ENCODE measurements at places on chromosomes 12 and 14.

GRCh38 chr14:50061664-50062437 lies 54.5 kb downstream of the VCPKMT start:
- DNase-seq = peak; percentile 89

GRCh38 chr14:86673523-86673969 lies 1143.6 kb downstream of the FLRT2 start:
- DNase-seq = no peak

DNA sequence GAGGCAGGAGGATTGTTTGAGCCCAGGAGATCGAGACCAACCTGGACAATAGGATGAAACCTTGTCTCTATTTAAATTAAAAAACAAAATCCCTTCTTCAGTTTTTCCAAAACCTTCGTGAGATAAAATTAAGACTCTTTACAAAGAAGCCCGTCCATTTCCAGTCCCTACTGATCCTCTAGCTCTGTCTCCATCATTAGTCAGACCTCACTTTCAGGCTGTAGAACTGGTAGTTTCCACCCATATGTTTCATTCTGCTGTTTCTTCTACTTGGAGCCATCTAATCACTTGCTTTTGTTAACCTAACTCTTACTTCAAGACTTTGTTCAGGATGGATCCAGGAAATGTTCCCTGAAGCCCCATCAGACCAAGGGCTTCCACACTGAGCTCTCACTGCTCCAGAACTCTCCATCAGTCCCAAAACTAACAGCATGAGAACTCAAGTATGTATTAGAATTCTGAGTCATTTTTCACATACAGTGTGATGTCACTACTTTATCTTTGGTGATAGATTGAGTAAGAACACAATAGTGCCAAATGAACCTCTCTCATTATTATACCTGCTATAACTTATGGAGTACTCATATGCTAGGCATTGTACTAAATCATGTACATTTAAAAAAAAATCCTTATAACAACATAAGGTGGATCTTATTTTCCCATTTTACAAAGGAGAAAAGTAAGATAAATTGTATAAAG lies 90.8 kb downstream of the PRICKLE1 start:
- no peak for DNase-seq

DNA sequence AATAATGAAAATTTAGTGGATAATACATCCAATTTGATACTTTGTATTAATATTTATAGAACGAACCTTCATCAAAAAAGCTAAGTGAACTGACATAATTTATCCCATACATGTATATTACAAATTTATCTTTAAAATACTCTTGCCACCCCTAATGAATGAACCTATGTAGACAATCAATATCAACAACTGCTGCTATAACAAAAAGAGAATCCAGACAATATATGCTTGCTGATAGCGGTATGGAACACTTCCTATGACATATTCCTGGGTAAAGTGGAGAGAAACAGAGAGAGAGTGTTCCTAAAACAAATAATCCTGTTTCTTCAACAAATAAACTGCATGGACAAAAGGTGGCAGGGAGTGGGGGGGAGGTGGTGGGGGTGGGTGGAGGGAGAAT lies 31.3 kb downstream of the TM7SF3 start:
- DNase-seq = no peak

DNA sequence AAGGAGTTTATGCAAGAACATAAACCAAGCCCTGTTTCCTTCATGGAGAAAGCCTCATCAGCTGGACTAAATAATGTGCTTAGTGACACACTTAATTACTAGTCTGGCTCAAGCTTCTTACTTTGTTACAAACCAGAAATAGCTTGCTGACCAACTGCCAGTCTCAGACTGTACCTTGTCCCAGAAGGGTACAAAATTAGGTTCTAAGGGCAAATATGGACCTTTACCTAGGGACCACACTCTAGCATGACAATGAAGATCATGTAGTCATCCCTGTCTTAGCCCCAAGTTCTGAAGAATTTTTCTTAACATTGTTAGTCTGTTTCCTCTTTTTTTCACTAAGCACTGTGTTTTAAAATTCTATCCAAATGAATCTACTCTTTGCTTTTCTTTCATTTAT lies 2.2 kb downstream of the AMN1 start:
- no peak for DNase-seq

- DNase-seq = peak; percentile 62
These were observed 1.7 kb downstream of the MGST1 start for GRCh38 chr12:16349131-16349460.

- no peak for DNase-seq
These were observed 180.2 kb downstream of the CACNA1C start for GRCh38 chr12:2233034-2233433.

DNA sequence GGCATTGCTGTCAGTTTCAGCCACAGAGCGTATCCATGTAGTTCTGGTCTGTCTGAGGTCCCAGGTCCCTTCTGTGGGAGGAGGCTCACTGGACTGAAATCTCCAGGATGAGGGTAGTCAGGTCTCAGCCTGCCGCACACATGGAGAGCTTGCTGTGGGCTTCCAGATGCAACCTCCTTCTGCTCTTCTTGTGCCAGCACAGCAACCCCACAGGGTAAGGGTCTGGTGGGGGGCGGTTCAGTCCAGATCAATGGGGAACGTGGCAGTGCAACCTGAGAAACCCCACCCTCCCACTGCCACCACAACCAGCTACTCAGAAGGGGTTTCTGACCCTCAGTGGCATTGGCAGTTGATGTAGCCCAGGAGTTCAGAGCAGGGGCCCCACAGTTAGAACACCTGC lies 61.2 kb downstream of the BEGAIN start:
- DNase-seq = no peak

Measured in islet precursor cell (in vitro differentiated cells).